Cardiac ventricle fibroblast (primary cell): ENCODE measurements at places on chromosomes 4 and X. TPM values are rescaled to one million over a fixed set of nuclear protein-coding genes. Genes with fewer than 3 reads are reported as not detected.

The SOD3 gene
- total RNA-seq: 183 and 187 TPM in 2 replicates

The P2RY10 gene
- not detected in 2 replicates for total RNA-seq

The SAP30 gene
- total RNA-seq: 14.7 and 33.8 TPM in 2 replicates

The RTL3 gene
- total RNA-seq: not detected in 2 replicates

The CT83 gene
- not detected in 2 replicates for total RNA-seq

The CLIC2 gene
- 2.9 and 5.2 TPM in 2 replicates for total RNA-seq
